Renal pelvis (tissue), 12 donors: ENCODE measurements at places on chromosomes 4 and X. TPM values are rescaled to one million over a fixed set of nuclear protein-coding genes. Genes with fewer than 3 reads are reported as not detected.

- DNase-seq = no peak
Observed at GRCh38 chrX:41781500-41781899, 57.5 kb downstream of the GPR82 start.

DNA sequence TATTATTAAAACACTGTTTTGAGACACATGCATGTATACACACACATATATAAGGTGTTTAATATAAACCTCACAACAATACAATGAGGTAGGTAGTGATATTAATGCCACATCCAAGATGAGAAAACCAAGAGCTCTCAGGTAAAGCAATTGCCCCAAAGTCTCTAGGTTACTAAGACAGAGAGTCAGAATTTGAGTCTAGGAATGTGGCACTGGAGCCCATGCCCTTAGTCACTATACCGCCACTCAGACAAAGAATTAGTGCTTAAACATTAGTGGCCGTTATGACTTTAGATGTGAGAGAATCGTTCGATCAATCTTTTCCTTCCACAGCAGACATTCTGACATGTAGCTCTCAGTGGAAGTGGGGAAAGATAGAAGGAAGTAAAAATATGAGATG lies 108.2 kb upstream of the ACSL4 start:
- no peak for DNase-seq

- no peak for DNase-seq
Observed at GRCh38 chr4:76723373-76723772, 174.6 kb downstream of the SOWAHB start.

DNA sequence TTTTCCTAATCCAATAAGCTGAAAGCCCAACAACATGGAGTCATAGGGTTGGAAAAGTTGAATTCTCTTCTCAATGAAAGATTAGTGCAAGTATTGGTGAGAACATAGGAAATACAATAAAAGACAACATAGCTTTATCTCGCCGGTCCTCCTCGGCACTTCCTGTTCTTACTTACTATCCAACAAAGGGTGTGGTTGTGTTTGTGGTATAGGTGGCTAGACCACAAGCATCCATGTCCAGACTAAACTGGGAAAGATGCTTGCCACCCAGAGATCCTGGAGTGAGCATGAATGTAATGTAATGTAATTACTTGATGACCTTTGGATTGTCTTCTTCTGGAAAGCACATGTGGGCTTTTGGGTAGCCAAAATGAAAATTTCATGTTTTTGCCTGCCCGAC lies 223.8 kb downstream of the CPE start:
- no peak for DNase-seq

Gene ARHGEF6
- polyA plus RNA-seq = 11.3 TPM

Gene XK
- polyA plus RNA-seq = 0.95 TPM
